Cortex of kidney (tissue), 1 donor: ENCODE measurements at places on chromosomes 4 and X.

GRCh38 chr4:67558493-67558892 is at the start of gene STAP1:
Gene STAP1 (plus strand): TSS chr4:67558727. CDS start chr4:67558810, 83 bp downstream.
- DNase-seq: no peak

DNA sequence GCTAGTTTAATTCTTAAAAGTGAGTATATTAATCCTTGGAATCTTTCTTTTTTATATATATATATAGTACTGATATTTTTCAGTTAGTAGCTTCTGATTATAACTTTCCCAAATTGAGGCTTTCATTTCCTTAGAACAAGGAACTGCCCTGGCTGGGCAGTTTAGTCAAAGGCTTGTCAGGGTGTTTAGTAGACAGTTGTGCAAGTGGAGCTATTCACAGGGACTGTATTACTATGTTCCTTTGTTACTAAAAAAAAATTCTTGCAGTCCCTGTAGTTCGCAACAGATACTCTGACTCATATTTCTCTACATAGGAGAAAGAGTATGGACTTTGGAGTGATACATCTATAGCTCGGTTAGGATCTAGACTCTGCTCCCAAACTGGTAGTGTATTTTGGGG is 20.8 kb downstream of the USO1 start:
- DNase-seq: no peak

DNA sequence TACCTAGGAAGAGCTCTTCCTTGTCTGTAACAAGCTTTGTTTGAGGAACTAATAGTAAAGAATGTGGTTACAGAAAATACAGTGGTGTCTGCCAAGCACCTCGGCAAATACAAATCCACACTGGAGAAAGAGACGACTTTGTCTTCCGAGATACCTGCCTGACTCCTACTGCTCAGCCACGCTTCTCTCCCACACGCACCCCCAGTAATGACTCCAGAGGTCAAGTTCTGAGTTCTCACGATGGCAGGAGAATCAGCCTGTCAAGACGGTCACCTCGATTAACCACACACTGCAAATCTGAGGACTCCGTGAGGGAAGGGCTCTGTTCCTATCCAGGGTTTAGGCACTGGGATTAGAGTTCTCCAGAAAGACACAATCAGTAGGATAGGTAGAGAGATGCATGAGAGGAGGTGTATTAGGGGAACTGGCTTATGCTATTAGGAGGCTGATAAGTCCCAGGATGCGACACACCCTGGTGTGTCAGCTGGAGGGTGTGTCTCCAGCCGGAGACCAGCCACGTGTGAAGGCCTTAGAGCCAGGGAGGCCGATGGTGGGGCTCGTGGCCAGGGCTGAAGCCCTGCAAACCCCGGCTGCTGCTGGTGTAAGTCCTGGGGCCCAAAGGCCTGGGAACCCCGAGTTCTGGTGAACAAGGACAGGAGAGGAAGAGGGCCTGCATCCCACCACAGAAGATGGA is 8.4 kb upstream of the TRIML2 start:
- DNase-seq: no peak

DNA sequence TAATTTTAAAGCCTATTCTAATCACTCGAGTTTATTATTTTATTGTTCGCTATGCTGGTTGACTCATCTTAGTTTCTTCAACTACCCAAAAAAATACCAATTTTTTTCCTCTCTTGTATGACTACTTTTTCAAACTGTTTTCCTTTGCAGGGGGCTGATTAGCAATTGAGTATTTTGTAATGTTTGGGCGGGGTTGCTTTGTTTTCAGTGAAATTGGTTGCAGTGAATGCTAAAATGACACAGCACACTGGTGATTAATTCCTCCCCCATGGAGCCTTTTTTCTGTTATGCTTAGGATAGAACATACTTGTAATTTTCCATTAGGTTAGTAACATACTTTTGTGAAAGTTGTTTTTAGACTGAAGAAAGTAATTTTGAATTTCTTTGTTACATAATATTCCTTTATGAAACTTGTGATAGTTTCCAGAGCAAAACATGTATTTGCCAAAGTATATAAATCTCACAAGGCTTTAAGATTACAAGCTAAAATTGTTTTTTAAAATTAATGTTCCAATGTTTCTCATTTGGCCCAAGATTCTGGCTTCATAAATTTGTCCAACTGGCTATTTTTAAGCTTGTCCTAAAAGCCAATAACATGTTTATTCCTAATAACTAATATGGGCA is 120.4 kb downstream of the CHIC1 start:
- DNase-seq: no peak

GRCh38 chr4:79626611-79627010 is 218.6 kb upstream of the GK2 start:
- DNase-seq: no peak

DNA sequence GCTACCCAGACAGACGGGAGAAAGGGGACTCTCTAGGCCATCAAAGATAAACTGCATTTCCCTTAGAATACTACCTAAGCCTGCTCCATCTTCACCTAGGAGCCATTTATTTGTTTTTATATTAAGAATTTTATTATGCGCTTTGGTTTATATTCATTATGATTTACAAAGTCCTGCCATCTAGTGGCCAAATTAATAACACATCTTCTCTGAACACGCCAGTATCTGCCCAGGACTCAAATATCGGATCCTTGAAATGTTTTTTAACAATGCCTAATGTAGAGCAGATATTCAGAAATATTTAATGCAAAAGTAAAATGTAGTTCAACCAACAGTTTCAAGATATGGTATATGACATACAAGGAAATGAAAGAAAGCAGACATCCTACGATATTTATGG is 20.8 kb upstream of the PRPS2 start:
- DNase-seq: no peak

DNA sequence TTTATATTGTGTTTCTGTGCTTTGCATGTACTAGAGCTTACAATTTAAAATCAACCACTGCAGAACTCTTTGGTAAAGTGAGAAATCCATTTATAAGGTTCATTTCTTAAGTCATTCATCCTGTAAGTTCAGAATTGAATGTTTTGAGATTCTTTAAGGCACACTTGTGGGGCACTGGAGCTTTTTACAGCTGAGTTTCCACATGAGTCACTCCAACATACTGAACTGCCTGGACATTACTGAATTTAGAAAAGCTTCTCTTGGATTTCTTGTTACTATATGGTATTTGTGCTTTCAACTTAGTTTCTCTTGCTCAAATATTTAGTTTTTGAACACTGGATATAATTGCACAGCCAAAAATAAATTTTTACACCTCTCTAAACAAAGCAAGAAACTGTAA is 226.3 kb downstream of the PACRGL start:
- DNase-seq: no peak

- no peak for DNase-seq
Observed at GRCh38 chr4:159006202-159006601, 96.7 kb upstream of the RAPGEF2 start.

- DNase-seq: no peak
Observed at GRCh38 chr4:1183985-1184773, 11.8 kb upstream of the SPON2 start.

GRCh38 chr4:25800245-25800644 is 62.5 kb downstream of the SEL1L3 start:
- no peak for DNase-seq

DNA sequence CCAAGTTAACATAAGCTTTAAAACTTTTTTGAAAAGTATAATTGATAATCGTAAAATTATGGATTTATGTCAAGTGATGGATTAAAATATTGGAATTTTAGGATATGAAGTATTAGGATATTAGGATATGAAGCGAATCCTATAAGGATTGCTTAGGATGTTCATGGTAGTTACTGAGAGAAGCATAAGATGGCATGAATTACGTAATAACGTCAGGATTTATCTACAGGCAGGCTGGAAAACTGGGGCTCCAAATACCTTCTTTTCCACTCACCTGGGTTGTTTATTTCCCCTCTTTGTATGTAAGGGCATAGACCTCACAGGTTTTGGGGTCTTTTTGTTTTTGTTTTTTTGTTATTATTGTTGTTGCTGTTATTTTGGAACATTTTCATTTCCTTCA is 65.2 kb upstream of the TMEM33 start:
- no peak for DNase-seq
